ENCODE measurements at places on chromosomes 12 and 14.

DNA sequence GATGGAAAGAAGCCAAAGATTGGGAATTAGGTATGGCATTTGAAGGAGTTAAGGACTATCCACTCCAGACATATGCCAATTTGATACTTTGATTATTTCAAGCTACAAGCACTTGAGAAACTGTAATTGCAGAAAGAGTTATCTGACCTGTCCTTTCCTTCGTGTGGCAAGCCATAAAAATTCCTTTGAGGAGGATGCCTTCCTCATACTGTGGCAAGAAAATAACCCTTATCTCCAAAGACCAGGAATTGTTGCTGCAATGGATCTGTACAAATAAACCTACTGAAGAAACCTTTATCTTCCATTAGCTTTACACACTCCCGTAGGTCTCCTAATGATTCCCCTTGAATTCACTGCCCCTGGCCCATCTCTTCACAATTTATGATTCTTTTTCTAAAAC, 165.1 kb upstream of the AMIGO2 start:
- DNase-seq, result no peak

GRCh38 chr12:65963862-65964240, 139.6 kb downstream of the HMGA2 start:
- DNase-seq, result no peak

GRCh38 chr14:106039400-106039799, 513.0 kb downstream of the TMEM121 start:
- DNase-seq, result no peak

- DNase-seq, result no peak
Observed at GRCh38 chr14:58792416-58792815, 154.7 kb downstream of the DACT1 start.

DNA sequence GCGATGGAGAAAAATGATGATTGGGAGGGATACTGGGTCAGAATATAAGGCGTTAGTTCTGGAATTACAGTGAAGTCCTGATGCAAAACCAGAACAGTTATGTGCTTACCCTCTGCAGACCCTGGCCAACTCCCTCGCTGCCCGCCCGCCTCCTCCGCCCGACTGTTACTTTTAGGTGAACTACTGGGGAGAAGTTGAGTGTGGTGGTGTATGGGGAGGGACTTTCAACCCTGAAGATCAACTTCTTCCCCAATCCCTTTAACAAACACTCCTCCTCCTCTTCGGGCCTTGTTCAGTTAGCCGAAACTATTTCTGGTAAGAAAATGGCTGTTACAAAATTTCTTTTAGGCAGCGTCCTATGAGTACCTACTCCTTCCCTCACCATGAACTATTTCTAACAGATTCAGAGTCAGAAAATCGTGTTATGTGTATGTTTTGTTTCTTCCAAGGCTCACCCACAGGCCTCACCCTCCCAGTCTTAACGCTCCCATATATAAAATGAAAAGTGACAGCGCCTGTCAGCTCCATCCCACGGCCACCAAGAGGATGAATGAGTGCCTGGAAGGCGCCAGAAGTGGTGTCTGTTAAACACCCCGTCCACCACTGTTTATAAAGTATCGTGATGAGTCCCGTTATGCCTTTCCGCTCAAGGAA, 1.3 kb downstream of the FBXO33 start:
- no peak for DNase-seq

- no peak for DNase-seq
Observed at GRCh38 chr12:58858030-58858429, 62.3 kb downstream of the LRIG3 start.

All from skin of body (tissue), 3 donors.